ENCODE measurements at places on chromosomes 6 and 20.

DNA sequence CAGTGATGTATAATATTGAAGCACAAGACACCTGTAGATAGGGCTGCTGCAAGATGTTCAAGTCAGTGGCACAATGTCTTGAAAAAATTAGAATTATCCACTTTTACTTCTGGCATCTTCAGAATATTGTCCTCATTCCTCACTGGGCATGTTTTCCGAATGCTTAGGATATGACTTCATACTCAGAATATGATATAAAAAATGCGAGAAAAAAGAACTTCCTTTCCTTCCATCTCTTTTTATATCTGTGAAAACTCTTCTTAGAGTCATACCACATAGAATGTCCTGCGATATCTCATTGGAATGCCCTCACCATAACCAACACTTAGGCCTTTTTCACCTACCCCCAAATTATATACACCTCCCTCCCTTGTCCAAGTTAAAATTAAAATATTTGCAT lies 4.6 kb downstream of the MAS1L start:
- no peak for DNase-seq

GRCh38 chr6:25975923-25976560 lies 13.4 kb downstream of the TRIM38 start:
- no peak for DNase-seq

DNA sequence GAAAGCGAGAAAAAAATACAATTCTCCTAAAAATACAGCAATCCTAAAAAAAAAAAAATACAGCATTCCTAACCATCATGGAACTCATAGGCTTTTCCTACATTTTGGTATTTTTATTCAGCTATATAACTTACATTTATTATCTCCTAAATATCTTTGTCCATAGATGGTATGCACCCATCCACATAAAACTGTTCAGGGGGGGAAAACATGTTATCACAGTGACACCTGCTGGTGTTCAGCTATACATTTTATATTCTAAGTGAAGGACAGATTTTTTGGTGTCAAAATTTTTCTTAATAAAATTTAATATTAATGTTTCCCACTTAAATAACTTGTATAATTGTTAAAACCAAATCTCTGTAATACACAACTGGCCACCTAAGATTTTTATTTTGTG lies 58.0 kb downstream of the BLOC1S5 start:
- DNase-seq = no peak

DNA sequence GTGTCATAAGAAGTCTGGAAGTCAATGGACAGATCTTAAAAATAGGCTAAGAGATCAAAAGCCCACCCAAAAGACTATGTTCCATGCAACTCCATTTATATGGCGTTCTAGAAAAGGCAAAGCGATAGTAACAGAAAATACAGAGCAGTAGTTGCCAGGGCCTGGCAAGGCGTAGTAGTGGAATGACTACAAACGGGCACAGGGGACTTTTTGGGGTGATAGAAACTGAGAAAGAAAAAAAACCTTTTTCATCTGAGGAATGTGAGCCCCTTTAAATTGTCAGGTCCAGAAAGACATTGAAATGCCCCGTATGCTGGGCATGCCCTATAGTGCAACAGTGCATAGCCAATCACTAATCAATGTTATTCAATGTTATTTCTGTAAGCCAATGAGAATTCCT lies 47.2 kb upstream of the FAM50B start:
- DNase-seq = no peak

GRCh38 chr6:30060606-30061091 lies 416 bp upstream of the POLR1H start:
- no peak for DNase-seq

DNA sequence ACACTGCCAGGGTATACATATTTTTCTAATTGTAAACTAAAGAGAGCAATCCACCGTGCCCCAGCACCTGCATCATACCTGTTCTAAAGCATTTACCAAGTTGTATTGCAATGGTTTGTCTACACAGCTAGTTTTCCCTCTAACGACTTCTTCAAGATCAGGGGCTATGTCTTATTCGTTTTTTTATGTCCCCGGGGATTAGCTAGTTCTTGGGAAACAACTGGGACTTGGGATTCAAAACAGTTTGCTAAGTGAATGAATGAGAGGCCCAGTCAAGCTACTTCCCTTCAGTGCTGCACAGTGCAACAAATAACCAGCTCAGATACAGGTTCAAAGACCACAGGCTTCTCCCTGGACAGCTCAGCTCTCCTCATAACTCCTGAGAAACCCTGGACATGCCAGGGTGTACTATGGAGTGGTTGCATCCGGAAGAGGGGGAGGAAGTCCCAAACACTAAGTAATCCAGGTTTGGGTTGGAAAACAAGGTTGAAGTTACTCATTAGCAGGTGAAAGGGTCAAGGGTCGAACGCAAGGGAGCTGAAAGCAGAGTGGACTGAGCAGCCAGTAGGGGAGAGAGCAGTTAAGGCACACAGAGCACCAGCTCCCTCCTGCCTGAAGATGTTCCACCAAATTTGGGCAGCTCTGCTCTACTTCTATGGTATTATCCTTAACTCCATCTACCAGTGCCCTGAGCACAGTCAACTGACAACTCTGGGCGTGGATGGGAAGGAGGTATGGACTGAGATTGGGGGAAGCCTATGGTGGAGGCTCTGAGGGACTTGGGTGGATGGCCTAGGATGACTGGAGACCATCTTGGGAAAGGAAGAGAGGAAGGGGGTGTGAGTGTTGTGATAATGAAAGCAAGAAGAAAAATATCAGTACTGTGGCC lies at the start of gene APOM:
Gene APOM (plus strand): TSS at position 546 of the 889 bp plus-strand sequence. CDS start 73 bp downstream, at position 619.
- no peak for DNase-seq

- no peak for DNase-seq
Measured at GRCh38 chr6:84222426-84222825, 5.0 kb downstream of the CEP162 start.

GRCh38 chr20:5267092-5267491 lies 49.7 kb downstream of the PROKR2 start:
- no peak for DNase-seq

GRCh38 chr20:36461600-36462439 lies 79.5 kb upstream of the MYL9 start:
- peak; percentile 30 for DNase-seq

DNA sequence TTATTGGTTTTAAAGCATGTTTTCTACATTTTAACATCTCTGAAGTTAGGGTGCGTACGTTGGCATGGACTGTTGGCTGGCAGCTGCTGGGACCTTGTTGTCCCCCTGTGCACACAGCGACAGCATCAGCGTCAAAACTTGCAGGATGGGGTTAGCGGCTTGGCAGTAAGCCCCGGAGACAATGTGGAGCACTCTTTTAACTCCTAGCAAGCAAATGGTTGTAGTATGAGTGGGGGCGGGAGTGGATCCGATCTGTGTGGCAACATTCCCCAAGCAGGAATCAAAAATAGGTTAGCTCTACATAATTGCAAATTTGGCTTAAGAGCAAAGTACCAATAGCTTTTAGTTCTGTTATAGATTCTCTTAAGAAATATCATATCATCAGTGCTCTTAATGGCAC lies 70.1 kb downstream of the NRN1 start:
- no peak for DNase-seq

DNA sequence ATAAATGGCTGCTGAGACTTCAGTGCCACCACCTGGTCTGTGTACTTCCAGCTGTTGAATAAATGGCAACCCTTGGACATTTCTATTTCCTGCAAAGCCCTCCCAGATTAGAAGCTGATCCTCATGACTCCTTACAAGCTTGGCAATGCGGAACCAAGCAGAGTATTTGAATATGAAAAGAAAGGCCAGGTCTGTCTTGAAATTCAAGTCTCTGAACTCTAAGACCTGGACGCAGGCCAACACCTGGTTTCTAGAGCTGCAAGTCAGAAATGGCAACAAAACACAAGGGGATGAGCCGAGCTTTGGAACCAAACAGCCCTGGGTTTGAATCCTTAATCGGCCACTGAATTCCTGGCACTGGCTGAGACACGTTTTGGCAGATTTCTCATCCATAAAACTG lies 353.4 kb downstream of the PTPRT start:
- no peak for DNase-seq

- no peak for DNase-seq
Measured at GRCh38 chr6:118382126-118382525, 166.0 kb upstream of the PLN start.

DNA sequence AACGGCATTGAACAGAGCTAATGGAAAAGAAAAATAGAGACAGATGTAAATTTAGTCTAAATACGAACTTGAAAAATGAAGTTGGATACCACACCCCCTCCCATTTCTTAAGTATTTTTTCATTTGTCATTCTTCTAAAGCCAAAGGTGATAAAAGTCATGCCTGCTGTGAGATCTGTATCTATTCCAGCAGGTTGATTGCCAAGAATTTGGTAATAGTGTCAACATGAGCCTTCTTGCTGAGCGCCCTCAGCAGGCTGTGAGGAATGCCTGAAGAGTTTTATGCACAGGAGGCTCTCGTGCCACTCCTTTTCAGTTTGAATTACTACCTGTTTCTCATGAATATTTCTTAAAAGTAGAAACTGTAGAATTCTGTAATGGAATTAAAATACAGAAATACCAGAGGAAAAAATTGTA lies 165.4 kb downstream of the QKI start:
- no peak for DNase-seq

DNA sequence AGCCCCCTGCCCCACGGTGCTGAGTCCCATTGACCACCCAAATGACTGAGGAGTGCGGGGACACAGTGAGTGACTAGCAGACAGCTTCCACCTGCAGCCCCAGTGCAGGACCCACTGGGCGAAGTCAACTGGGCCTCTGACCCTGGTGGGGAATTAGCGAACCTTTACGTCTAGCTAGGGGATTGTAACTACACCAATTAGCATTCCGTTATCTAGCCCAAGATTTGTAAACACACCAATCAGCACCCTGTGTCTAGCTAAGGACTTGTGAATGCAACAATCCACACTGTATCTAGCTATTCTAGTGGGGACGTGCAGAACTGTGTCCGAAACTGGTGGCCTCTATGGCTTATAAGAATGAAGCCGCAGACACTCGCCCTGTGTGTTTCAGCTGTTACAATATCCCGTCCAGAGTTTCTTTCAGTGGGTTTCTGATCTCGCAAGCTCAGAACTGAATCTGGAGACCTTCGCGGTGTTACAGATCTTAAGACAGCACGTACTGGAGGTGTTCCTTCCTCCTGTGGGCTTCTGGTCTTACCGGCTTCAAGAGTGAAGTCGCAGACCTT lies 21.1 kb upstream of the GMPR start:
- DNase-seq = no peak

DNA sequence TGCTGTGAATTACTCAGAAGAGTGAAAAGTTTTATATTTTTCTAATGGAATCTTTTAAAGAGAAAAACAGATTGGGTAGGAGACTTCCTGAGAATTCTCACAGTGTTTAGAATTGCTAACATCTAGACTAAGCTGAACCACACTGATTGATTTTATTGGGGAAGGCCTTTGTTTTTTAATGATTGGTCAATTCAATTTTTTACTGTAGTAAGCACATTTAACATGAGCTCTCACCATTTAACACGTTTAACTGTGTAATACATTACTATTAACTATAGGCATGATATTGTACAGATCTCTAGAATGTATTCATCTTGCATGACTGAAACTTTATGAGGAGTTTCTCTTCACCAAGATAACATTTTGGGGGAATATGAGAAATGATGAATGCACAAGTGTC lies 987.3 kb downstream of the PHF3 start:
- DNase-seq = no peak

DNA sequence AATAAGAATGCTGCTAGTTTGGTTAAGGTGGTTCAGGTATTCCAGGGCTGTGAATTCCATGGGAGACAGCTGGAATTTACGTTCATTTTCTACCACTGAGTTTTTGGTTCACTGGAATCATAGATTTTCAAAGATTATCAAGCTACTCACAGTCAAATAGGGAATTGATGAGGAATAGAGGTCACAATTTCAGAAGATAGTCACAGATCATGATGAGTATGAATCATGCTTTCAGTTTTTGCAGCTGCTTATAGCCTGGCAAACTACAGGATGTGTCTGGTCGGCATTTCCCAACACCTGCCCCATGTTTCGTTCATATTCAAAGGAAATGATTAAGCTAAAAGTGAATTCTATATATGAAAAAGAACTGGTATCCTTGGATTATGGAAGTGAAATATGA lies 58.7 kb downstream of the BCKDHB start:
- no peak for DNase-seq

DNA sequence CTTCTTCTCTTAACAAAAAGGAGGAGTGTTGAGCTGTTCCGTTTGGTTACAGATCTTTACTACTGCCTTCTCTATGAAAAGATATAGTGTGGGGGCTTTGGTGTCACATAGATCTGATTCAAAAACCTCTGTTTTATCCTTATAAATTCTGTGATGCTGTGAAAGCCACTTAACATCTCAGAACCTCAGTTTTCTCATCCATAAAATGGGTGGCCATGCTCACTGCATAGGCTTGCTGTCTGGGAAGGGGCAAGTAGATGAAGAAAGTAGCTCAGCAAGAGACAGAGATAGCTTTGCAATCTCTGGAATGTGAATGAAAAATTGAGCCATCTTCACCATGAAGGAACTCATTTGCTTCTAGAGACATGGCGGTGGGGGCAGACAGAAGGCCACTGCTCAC lies 31.6 kb upstream of the RNF24 start:
- no peak for DNase-seq

GRCh38 chr6:73537677-73538076 lies 16.8 kb upstream of the EEF1A1 start:
- DNase-seq = no peak

DNA sequence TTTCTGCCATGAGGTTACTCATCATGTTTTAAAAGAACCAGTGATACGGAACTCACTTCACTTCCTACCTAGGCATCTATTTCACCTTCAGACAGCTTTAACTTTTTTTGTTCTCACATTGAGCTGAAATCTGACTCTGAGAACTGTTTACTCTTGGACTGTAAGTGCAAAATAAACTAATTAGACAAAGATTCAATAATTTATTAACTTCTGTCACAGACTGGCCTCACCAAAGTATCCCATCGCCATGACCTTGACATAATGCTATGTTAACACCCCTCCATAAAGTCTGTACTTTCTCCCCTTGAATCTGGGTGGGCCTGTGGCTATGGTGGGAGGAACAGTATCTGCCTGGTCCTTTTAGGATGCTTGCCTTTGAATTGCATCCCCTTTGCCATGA lies 448.1 kb downstream of the CBLN4 start:
- DNase-seq = no peak

- no peak for DNase-seq
Measured at GRCh38 chr6:35044145-35044745, 96.9 kb downstream of the TCP11 start.

GRCh38 chr6:90809035-90809434 lies 222.2 kb upstream of the MAP3K7 start:
- DNase-seq = no peak

- DNase-seq = no peak
Measured at GRCh38 chr6:56725254-56725653, 82.6 kb upstream of the DST start.

DNA sequence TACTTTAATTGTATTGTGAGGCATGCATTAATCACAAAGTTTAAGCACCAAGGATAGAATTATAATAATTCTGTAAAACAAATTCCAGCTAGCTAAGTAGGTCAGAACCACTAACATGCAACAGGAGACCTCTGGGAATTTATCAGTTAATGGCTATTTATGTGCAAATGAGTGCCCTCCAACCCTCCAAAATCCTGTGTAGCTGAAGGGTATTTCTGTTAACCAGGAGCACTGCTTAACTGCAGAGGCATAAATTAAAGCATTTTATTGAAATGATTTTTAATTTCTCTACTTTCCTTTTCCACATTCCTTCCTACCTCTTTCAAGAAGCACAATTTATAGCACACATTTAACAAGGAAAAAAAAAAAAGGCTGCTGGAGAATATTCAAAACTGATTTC lies 77.0 kb downstream of the MMS22L start:
- DNase-seq = no peak

GRCh38 chr20:20483328-20483727 lies 115.4 kb downstream of the INSM1 start:
- no peak for DNase-seq

- DNase-seq = no peak
Measured at GRCh38 chr6:49849213-49849907, 17.0 kb downstream of the CRISP1 start.

Data from T-helper 9 cell (primary cell).